ENCODE measurements at places on chromosomes 12 and 14. TPM values are rescaled to one million over a fixed set of nuclear protein-coding genes. Genes with fewer than 3 reads are reported as not detected.

Gene MORN3
- 0.97 TPM for total RNA-seq

Gene SERPINA5
- not detected for total RNA-seq

Gene KRT3
- total RNA-seq: not detected

Gene FGD4
- total RNA-seq: 13.0 TPM
